ENCODE measurements at places on chromosomes 1 and 21.
A peak's percentile ranks its signal among the peaks of the same experiment; 100 is the strongest.

- peak; percentile 75 for DNase-seq
Measured at GRCh38 chr1:205438213-205439158, 16.6 kb upstream of the LEMD1 start.

- no peak for DNase-seq
Measured at GRCh38 chr1:92410706-92411105, 76.0 kb downstream of the GFI1 start.

GRCh38 chr1:18469514-18469913 is 11.2 kb upstream of the KLHDC7A start:
- no peak for DNase-seq

GRCh38 chr1:156356262-156356874 is 12.6 kb upstream of the RHBG start:
- DNase-seq = no peak

GRCh38 chr1:112711670-112712069 is 3.5 kb downstream of the PPM1J start:
- no peak for DNase-seq

- no peak for DNase-seq
Measured at GRCh38 chr1:65535981-65536380, 115.5 kb downstream of the LEPR start.

- DNase-seq = no peak
Measured at GRCh38 chr1:59635097-59635496, 179.7 kb upstream of the HOOK1 start.

- peak; percentile 97 for DNase-seq
Measured at GRCh38 chr1:21262293-21263051, 27.8 kb downstream of the ECE1 start.

- no peak for DNase-seq
Measured at GRCh38 chr1:16130827-16131226, 25.0 kb downstream of the EPHA2 start.

GRCh38 chr1:21903638-21904453 is 33.3 kb downstream of the HSPG2 start:
- DNase-seq = no peak

DNA sequence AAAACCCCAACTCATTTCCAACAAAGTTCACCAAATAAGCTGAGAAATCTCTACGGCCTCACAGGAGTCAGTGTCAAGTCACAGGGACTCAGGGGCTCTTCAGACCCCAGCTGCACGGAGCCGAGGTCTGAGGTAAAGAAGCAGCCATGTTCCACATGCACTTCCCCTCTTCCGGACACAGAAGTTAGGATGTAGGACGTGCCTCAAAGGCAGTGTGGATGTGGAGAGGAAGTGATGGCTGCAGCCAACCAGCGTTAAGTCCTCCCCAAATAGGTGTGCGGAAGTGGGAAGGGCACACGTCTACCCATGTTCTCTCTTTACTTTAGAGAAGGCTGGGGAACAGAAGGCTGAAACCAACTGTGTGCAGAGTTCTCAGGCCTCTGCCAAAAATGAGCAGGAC is 14.6 kb upstream of the NCF2 start:
- no peak for DNase-seq

GRCh38 chr1:198253668-198254067 is 96.9 kb downstream of the NEK7 start:
- peak; percentile 73 for DNase-seq

- peak; percentile 92 for DNase-seq
Measured at GRCh38 chr1:100860397-100860991, 34.1 kb downstream of the EXTL2 start.

- no peak for DNase-seq
Measured at GRCh38 chr1:43881415-43881814, 52.2 kb upstream of the ARTN start.

- DNase-seq = no peak
Measured at GRCh38 chr1:119920104-119920968, 24.0 kb upstream of the ADAM30 start.

DNA sequence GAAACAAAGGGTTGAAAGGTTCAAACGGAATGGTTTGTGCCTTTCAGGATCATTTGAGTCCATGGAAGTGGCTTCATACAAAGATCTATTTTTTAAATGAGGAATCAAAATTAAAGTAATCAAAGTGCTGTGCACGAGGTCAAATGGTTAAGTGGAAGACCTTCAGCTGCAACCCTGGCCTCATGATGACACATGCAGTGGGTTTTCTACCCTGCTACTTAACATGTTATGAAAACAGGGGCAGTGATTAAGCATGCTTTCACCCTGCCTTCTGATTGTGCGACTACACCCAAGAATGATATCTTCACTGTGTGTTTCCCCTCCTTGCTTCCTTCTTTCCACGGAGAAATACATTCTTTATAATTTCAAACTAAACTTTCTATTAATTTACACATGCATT is 604.2 kb downstream of the LRRIQ3 start:
- no peak for DNase-seq

GRCh38 chr1:201265756-201266155 is 17.6 kb upstream of the PKP1 start:
- DNase-seq = peak; percentile 15

- no peak for DNase-seq
Measured at GRCh38 chr1:29753771-29754572, 517.6 kb downstream of the PTPRU start.

DNA sequence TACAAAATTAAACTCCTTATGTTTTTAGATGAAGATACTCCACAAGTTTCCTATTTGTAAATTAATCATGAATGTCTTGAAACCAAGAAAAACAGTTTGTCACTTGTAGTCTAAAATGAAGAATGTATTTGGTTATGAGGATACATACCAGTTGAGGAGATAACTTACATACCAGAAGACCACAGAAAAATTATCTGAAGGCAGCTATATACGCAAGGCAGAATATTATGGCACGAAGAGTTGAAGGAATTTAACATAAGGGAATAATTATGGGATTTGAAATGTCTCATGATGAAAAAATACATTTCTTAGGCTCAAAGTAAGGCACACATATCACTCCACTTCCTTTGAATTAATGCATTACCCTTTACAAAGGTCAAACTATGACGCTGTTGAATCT is 73.3 kb downstream of the IFI44 start:
- peak; percentile 72 for DNase-seq

- no peak for DNase-seq
Measured at GRCh38 chr21:15421441-15421881, 308.3 kb upstream of the USP25 start.

GRCh38 chr1:19096036-19096833 is 113.8 kb downstream of the UBR4 start:
- DNase-seq = no peak

DNA sequence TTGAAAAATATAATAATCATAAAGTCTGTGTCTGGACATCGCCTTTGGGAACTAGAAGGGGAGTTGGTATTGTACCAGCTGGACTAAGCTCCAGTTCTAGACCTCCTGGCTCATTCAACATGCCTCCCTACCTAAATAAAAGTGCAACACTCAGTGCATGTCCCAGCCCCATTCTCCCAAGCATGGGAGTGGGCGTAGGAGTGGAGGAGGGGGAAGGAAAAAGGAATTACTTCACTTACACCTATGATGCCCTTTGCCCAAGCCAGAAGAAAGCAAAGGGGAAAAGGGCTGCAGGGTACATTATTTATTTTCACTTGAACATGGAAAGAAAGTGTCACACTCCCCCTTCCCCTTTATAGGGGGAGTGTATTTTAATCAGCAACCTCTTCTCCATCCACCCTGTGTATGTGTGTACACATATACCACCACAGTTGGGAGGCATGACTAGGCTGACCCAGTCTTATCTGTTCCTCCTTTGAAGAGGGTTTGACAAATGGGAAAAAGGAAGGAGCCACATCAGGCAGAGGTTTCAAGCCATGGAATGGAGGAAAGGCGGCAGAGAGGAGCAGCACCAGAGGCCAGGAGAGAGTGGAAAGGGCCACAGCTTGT is 3.2 kb downstream of the NIT1 start:
- no peak for DNase-seq

DNA sequence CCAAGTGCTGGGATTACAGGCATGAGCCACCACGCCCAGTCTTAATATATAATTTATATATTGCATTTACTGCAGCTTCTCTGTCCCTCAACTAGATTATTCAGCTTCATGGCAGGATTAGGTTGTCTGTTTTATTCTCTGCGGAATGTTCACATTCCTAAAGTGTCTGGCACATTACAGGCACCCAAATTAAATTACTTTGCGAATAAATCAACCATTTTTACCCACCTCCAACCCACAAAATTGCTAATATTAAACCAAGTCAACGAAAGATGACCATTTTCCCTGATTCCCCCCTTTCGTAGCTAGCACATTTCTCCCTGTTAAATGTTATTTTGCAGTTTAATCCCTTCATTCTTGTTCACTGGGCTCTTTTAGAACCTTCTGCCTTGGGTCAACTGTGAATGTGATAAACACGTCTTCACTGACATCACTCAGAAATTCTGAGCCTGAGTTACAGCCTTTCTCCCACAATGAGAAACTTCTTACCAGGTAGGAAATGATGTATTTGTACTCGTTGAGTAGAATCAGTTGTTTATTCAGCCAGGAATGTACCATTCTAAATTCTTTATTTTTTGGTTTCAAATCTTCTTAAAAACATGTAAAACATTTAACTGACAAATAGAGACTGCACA is 35.9 kb downstream of the THAP3 start:
- no peak for DNase-seq

GRCh38 chr1:232045139-232045994 is 418.8 kb downstream of the DISC1 start:
- DNase-seq = no peak

- peak; percentile 31 for DNase-seq
Measured at GRCh38 chr1:155134322-155134721, 1.3 kb upstream of the SLC50A1 start.

- peak; percentile 92 for DNase-seq
Measured at GRCh38 chr1:12294076-12294475, 64.2 kb downstream of the VPS13D start.

- no peak for DNase-seq
Measured at GRCh38 chr1:1547011-1547410, 6.6 kb upstream of the TMEM240 start.

DNA sequence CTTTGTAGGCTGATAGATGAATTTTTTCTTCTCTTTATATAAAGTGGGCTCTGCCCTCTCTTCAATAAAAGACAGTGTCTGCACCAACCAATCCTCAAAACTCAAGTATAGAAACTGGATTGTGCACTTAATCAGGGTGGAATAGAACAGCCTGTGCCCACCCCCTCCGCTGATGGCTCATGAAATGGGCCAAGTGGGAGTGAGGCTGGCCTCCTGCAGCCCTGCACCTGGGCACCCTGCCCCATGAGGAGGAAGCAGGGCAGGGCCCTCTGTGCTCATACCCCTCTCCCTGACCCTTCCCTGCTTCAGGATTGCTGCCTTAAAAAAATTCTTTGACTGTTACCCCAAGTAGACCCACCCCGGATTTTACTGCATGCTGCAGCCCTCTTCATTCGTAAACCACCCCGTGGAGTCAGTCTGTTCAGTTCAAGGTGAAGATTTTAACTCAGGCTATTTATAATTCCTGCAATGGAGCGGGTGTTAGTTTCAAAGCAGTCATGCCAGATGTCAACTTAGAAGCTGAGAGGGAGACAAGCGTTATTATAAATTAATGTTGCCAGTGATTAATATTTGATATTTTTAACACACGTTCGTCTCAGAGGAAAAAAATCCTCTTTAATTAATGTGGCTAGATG is 15.8 kb downstream of the PROK1 start:
- DNase-seq = no peak

DNA sequence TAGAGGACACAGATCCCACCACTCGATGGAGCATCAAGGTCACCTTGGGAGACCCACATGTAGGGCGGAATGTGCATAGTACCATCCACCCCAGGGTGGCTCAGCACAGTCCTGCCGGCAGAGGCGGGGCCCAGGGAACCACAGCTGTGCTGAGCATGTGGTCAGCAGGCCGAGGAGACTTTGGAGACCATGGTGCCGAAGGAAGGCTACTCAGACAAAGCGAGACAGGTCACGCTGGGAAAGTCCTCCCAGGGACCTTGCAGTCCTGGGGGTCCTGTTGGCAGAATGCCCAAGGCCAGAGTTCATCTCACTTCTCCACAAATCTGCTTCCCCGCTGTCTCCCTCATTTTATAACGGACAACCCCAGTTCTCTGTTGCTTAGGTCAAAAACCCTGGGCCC is 22.5 kb downstream of the WNT3A start:
- no peak for DNase-seq

DNA sequence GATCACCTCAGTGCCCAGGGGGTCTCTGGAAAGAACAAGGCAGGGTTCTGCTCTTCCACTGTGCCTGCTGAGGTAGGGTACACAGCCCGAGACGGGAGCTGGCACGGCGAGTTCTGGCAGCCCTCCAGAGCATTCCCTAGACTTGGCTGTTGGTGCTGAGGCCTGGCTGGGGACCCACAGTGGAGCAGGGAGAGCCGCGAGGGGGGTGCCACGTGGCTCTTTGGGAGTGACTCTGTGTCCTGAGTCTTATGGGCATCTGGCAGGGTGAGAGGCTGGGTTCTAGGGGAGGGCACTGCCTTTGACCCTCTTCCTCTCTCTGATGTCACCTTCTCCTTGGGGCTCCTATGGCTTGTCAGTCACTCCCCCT is 336.4 kb downstream of the CAMTA1 start:
- no peak for DNase-seq

- DNase-seq = peak; percentile 39
Measured at GRCh38 chr1:44423591-44424537, 18.8 kb downstream of the RNF220 start.

GRCh38 chr1:165612062-165612461 is 19.0 kb upstream of the MGST3 start:
- no peak for DNase-seq

DNA sequence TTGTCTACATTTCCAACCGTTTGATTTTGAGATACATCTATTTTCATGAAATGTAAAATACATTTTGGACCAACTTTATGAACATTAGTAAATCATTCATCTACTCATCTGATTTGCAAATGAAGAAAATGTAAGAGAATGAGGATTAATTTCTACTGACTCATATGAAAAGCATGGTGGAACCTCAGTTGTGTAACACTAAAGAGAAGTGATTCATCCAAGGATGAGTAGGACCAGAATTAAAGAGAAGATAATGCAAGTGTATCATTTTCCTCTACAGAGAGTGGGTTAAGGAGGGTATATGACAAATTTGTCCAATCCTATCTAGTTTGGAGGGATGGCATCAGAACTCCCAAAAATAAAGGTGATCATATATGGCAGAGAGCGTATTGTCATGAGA is 1967.6 kb downstream of the MRPL39 start:
- peak; percentile 0 for DNase-seq

- no peak for DNase-seq
Measured at GRCh38 chr1:15192916-15193550, 39.5 kb downstream of the TMEM51 start.

GRCh38 chr1:170162459-170163246 is 16.9 kb downstream of the NTMT2 start:
- peak; percentile 91 for DNase-seq
